ENCODE measurements at places on chromosomes 7 and 10.

GRCh38 chr7:129799350-129799955, 153.3 kb downstream of the UBE2H start:
- DNase-seq = no peak

DNA sequence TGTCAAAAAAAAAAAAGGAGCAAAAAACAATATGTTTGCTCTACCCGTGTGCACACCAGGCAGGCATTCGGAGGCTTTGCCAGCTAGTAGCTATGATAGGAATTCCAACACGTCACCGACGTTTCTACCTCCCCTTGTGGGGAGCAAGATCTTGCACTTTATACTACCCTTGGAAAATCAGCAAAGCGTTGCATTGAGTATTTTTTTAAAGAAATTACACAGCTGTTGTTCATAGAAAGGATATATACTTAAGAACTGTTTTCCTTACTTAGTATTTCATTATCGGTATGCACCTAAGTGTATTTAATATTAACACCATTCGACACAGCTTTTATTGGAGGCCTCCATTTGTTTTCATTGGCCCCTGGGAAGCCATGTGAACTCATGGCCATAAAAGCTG, 159.9 kb upstream of the MGMT start:
- DNase-seq = no peak

DNA sequence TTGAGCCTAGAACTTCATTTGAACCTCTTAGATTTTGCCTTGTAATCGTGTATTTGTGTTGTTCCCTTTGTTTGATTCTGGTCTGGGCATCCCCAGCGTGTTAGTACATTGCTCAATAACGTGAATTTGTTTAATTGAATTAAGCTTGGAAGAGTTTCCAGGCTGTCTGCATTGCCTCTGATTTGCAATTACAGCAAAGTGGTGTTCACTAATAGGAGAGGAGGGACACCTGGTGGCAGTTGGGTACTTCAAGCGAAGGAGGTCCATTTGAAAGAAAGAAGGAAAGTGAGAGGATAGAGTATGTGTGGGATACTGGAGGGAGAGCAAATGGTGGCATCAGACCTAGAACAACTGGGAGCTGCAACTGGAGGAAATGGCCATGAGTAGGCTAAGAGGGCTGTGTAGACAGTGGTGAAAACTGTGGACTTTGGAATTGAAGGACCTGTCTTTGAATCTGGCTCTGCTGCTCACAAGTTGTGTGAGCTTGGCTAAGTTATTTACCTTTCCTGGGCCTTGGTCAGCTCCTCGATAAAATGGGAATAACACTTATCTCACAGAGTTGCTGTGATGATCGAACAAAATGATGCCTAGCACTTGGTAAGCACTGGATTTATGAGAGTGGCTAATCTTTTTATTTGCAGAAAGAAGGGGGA, 15.1 kb downstream of the LSMEM1 start:
- DNase-seq = peak; percentile 5

GRCh38 chr7:16753102-16753931, at the start of gene TSPAN13:
TSPAN13 (plus strand) TSS chr7:16753755; CDS start chr7:16753968, 213 bp downstream.
- no peak for DNase-seq

- no peak for DNase-seq
These were observed 196.5 kb downstream of the PARD3 start for GRCh38 chr10:34618611-34619010.

DNA sequence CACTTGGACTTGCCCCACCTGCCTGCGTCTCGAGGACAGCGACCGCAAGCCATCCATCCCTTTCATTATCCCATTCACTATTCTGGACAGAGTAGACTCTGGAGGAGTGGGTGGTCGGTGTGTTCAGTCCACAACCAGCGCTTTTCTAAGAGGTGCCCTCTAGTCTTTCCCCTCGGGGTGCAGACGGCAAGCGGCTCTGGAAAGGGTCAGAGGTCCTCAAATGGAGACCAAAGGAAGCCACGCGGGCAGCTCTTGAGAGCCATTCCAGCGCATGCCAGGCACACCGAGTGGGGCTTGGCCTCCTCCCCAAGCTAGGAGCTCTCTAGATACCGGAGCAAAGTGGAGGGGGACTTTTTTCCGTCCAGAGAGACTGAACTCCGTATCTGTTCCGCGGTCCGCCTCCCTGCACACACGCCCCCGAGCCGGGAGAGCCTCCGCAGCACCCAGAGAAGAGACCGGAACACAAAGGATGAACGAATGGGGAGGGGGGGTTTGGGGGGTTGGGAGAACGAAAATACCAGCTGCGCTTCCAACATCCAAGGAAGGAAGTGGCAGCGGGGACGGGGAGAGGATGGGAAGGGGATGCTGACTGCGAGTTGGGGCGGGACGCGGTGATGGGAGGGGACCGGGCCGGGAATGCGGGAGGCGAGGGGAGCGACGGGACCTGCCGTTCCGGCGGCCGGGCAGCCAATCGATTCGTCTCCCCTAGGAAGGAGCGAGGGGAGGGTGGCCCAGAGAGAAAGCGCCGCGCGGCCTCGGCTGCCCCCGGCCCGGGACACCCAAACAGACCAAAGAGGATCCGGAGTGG, 515 bp downstream of the GSDME start:
- DNase-seq = no peak

DNA sequence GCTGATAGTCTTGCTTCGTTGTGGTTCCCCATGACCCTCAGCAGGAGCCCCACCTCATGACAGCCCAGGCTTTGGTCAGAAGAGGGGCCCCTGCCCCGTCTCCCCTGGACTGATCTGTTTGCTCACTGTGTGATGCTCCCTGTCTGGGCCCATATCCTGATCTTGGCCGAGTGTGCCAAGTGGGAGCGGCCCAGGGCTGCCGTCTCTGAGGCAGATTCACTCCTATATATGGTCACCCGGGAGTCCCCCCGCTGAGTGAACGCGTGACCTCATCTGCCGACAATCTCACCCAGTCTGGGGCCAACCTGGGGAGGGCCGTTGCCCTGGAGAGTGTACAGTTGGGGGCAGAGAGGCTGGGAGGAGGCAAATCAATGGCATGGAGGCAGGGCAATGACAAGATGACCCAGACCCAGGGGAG, 34.5 kb downstream of the PPIF start:
- DNase-seq = peak; percentile 71

DNA sequence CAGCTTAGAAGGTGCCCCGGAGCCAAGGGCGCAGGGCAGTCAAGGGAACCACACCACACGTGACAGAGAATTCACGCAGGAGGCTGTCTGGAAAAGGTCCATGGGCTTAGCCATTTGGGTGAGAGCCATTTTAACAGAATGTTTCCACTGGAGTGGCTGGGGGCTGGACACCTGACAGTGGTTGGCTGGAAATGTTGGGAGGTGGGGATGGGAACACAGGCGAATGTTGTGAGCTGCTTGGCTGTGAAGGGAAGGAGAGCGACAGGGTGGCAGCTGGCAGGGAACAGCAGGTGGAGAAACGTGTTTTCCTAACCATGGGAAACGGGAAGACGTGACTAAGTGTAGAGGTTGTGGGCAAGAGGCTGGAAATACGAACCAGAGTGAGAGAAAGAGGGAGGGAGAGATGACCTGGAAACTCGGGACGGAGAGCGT, 100.5 kb upstream of the ZNF32 start:
- no peak for DNase-seq

Data from thoracic aorta (tissue), 2 donors.